ENCODE measurements at places on chromosomes 5 and 9. TPM values are rescaled to one million over a fixed set of nuclear protein-coding genes. Genes with fewer than 3 reads are reported as not detected.

- H3K27me3 ChIP-seq = no peaks in the 10 kb centered on the region
- no peak for DNase-seq
- H3K4me3 ChIP-seq = no peak overlapping the region
- peaks cover 10% of the 10 kb centered on the region for H3K4me1 ChIP-seq
- H3K27ac ChIP-seq = no peak overlapping the region
Measured at GRCh38 chr5:6763191-6763590, 50.0 kb downstream of the TENT4A start.

DNA sequence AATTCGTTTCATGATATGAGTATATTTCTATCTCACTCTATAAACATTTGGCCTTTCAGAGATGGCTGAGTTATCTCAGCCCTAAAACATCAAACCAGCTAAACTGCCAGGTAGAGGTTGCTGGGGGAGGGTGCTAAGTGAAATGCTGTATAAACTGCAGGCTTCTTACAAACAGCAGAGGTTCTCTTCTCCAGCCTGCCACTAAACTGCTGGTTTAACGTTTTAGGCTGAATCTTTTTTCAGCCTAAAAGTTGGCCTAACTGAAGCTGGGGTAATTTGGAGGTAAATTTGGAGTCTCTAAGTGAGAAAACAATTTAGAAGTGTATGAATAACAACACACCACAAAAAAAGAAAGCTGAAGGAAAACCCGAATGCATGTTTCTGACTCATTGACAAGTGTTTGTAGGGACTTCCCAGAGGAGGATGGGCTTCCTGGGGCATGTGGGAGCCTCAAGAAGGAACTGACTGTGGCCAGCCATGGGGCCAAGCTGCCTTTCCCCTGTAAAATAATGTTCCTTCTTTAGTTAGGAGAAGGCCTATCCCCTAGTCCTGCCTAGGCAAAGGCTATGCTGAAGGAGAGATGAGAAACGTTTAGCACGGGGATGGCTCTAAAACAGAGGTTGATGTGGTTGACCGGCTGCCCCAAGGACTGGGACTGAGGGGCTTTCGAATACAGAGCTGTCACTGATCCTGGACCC, 44.3 kb downstream of the SLC28A3 start:
- H3K27ac ChIP-seq = no peak overlapping the region
- no peaks in the 10 kb centered on the region for H3K4me1 ChIP-seq

DNA sequence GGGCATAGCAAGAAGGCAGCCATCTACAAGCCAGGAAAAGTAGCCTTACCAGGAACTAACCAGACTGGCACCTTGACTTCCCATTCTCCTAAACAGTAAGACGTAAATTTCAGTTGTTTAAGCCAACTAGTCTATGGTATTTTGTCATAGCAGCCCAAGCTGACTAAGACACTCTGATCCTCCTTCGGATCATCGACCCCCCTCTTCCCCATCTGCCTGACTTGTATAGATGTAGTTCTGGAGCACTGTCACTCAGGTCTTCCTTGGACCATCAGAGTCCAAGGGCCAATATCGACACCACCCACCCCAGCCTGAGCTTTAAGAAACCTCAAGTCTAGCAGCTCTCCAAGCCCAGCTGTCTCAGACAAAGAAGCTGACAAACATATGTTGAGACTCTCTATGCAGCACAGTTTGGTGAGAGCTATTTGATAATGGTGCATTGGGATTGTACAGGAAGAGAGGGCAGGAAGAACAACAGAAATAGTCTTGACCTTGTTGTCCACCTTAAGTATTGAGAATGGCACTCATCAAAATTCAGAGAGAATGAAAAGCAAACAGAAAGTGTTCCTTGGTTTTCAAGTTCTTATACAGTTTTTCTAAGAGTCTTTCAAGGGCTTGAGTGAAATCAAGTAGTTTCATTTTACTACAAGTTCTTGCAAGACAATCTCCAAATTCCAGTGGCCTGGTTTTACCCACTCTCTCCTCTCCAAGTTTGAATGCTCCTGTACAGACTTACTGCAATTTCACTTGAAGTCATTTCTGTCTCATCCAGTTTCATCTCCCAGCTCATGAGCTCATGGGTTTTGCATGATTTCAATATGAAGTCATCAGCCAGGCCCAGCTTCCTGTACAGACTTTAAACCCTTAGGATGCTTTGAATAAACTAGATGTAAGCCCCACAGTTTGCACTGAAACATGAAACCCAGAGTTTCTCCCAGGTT, 122.3 kb upstream of the RAI14 start:
- H3K27me3 ChIP-seq = no peaks in the 10 kb centered on the region
- DNase-seq = peak; percentile 70
- peak overlapping the region; percentile 57 for H3K27ac ChIP-seq
- peaks cover 17% of the 10 kb centered on the region for H3K4me1 ChIP-seq
- no peaks in the 10 kb centered on the region for H3K36me3 ChIP-seq

- H3K27me3 ChIP-seq = no peaks in the 10 kb centered on the region
- no peak overlapping the region for H3K4me3 ChIP-seq
- DNase-seq = peak; percentile 72
- H3K27ac ChIP-seq = no peak overlapping the region
Measured at GRCh38 chr5:81145329-81145935, 87.7 kb upstream of the CKMT2 start.

- H3K27me3 ChIP-seq = peaks cover 7% of the 10 kb centered on the region
- DNase-seq = no peak
- no peak overlapping the region for H3K27ac ChIP-seq
- no peak overlapping the region for H3K4me3 ChIP-seq
- H3K4me1 ChIP-seq = peaks cover 3% of the 10 kb centered on the region
Measured at GRCh38 chr5:149938791-149939358, 5.7 kb downstream of the PDE6A start.

DNA sequence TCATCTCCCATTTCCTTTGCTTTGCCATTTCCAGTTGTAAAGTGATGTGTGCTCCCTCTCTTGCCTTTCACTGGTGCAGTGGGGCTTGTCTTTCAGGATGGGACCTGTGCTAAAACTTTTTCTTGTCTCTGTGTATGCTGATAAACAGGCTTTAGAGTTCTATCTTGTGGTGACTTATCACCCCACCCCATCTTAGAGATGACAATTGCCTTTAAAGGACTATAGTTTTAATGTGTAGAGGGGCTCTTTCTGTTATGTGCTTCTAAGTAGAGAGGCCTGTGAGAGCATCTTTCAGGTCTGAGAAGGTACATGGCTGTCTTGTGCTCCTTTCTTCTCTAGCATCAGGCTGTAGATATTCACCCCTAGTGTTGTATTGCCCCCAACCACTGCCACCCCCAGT, 21.9 kb downstream of the MAN2A1 start:
- DNase-seq = no peak
- H3K4me1 ChIP-seq = peaks cover 4% of the 10 kb centered on the region
- no peaks in the 10 kb centered on the region for H3K27me3 ChIP-seq

The RNF208 gene
- 0.18 TPM for total RNA-seq

The ELOVL7 gene
- 0.13 TPM for total RNA-seq

The NR5A1 gene
- not detected for total RNA-seq
